ELR (cell line): ENCODE measurements at places on chromosomes 3 and 15.

GRCh38 chr3:103218146-103218545, 783.3 kb downstream of the ZPLD1 start:
- no peak for DNase-seq

DNA sequence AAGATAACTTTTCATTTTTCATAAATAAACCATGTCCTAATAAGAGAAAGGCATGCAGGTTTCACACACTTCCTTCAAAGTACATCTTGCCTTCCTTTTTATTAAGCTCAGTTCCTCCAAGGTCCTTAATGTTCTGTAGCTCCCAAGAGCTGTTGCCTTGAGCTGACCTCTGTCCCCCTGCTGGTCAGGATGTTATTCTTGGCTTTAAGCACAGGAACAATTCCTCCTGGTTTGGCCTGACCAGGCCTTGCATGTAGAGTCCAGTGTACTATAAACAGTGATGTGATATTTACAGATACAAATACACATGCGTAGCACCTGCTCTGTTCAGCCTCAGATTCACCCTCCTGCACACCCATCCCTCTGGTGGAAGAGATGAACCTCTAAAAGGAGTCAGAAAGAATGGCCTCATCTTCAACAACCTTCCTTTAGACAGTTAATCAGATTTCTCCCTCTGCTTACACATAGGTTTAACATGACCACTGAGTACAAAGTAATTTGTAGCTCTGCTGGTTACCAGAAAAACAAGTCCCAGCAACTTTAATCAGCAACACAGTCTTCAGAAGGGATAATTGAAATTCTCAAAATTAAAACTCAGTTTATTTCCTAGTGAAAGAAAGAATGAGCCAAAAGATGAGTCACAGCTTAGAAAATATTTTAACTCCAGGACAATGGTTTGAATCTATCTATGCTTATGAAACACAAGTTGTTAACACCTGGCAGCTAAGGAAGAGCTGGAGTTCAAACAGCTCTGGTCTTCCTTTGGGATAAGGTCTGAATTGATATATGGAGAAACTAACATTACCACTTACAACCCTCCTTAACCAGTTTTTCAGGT, 46.5 kb downstream of the PTPN9 start:
- peak; percentile 67 for DNase-seq

DNA sequence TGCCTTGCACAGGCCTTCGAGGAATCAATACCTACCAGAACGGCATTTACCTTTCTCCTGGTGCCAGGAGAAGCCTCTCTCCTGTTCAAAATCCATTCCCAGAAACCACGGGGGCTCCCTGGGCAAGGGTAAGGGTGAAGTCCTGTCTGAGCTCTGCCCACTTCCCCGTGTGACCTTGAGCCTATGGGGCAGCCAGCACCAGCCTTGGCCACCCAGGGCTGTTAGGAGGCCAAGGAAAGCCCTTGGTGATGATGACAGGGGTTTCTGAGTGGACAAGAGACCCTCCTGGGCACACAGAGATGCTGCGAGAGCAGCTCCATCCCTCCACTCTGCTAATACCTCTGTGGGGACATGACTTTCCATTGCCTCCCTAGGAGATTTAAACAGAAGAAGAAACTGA, 5.9 kb downstream of the SCN5A start:
- DNase-seq, result no peak

DNA sequence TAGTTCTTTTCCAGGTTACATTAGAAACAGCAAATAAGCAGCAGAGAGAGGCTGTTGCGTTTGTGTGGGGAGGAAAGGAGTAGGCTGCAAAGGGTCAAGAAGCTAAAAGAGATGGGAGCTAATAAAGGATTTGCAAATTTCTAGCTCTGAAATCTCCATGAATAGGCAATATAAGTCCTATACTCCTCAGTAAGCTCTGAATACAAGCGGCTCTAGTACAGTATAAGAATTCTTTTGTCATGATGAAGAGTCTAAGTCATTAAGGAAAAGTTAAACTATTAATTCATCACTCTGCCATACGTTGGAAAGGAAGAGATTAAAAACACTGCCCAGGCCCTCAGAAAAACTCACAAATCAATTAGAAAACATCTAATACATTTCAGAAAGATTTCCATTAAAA, 59.3 kb downstream of the CEP152 start:
- DNase-seq, result peak; percentile 10

DNA sequence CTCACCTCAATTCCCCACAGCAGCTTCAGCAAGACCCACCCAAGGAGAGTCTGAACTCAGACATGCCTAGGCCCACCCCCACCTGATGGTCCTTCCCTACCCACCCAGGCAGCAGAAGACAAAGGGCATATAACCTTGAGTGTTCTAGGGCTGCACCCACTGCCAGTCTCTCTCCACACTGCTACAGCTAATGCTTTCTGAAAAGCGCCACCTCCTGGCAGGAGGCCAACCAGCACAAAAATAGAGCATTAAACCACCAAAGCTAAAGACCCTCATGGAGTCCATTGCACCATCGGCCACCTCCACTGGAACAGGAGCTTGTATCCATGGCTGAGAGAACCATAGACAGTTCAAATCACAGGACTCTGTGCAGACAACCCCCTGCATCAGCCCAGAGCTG, 11.3 kb upstream of the RPL39L start:
- DNase-seq, result peak; percentile 24

- DNase-seq, result peak; percentile 94
Observed at GRCh38 chr15:90845201-90845949, 23.0 kb upstream of the FURIN start.

- no peak for DNase-seq
Observed at GRCh38 chr15:40746916-40747418, 8.1 kb downstream of the RMDN3 start.

DNA sequence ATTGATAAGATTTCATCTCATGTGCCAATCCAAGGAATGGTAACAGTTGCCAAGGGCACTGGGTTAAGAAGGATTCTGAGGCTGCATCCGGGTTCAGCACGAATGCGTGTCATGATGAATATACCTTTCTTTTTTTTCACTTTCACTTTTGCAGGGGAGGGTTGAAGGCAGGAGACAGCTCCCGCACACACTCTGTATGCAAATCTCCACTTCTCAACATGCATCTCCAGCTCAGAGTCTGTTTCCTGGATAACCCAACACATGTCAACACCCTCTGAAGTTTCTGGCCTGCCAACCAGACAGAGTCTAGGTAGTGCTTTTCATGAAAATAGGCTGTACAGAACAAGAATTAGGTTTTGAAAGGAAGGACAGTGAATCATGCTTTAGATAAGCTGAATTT, 21.6 kb downstream of the B4GALT4 start:
- no peak for DNase-seq

GRCh38 chr3:49761661-49762060, 24.7 kb downstream of the IP6K1 start:
- DNase-seq, result no peak

GRCh38 chr15:100905850-100906249, 13.3 kb upstream of the LRRK1 start:
- DNase-seq, result no peak

- DNase-seq, result peak; percentile 90
Observed at GRCh38 chr15:70526221-70526973, 237.0 kb downstream of the UACA start.

- DNase-seq, result no peak
Observed at GRCh38 chr15:63982381-63982854, 63.9 kb downstream of the DAPK2 start.

- peak; percentile 71 for DNase-seq
Observed at GRCh38 chr3:30162579-30162978, 443.8 kb upstream of the TGFBR2 start.

- no peak for DNase-seq
Observed at GRCh38 chr15:91318516-91318915, 218.5 kb downstream of the SV2B start.

GRCh38 chr3:137110392-137110996, 152.7 kb downstream of the IL20RB start:
- DNase-seq, result peak; percentile 57

DNA sequence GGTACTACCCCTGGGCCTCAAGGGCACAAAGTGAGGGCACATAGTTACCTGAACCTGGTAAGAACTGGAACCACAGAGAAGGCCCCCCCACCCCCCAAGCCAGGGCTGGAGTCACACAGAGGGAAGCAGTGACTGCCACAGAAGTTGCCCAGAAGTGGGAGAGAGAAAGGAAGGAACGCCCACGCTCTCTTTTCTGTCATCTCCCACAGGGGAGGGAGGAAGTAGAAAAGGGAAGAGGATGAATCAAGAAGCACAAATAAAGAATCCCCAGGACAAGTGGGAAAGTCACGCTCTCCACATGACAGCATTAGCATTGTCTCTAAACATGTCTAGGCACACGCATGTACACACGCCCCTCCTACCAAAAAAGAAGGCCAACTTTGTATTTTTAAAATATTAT, 114.7 kb upstream of the FRMD4B start:
- DNase-seq, result no peak

- DNase-seq, result peak; percentile 75
Observed at GRCh38 chr3:147616998-147617619, 207.9 kb downstream of the ZIC1 start.

DNA sequence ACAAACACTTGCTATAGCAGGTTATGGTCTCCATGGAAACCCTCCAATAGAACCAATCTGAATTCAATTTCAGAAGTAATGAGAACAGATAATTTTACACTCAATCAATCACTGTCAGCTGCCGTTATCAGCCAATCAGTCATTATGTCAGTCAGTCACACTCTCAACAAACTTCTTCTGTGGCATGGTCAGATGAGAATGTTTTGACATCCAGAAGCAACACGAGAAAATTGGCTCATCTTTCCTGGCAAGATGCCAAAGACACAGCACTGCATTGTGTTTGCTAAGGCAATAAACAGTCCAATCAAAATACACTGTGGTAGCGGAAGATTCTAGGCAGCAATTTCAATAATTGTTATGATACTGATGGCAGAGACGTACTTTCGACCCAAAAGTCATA, 190.7 kb downstream of the RORA start:
- no peak for DNase-seq

DNA sequence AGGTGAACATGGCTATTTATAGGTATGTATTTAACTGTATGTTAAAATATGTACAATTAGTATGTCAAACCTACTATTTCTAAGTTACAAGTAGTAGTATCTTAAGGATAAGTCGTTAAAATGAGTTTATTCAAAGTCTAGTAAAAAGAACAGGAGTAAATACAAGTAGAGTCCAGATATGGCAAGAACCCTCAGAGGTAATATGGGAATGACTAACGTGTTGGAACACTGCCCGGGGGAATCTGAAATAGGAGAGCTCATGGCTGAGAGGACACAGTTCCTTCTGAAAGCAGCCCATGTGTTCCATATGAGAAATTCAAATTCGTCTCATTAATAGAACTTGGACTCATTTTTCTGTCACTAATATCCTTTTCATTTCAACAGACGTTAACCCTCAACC, 158.8 kb downstream of the CLSTN2 start:
- DNase-seq, result peak; percentile 13

DNA sequence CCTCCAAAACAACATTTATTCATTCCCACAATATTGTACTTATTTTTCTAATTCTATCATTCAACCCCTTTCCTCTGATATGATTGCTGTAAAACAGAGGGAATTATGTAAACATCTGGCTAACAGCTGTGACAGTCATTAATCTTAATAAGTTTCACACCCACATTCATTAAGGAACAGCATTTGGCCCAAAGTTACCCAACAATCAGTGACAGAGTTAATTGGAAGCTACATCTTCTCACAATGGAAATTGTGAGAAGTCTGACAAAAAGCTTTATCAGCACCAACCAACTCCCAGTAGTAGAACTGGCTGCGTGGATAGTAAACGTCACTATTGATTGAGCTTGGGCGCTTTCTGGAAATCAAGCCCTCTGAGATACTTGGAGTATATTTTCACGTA, 165.8 kb upstream of the SLC24A5 start:
- no peak for DNase-seq

DNA sequence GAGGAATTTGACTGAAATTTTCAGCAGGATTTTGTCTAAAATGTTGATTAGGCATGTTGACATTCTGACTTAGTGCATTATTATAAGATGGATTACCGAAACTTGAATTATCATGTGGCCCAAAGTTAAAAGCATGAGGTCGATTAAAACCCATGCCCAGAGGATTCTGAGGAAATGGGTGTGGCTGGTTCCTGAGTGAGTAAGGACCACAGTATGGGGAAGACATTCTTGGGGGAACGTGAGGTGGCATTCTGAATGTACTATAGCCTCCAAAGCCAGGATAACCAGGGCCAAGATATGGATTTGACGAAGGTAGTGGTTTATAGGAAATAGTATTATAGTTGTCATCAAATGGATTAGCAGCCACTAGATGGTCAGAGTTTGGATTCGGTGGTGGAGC, 38.7 kb upstream of the DNAAF4 start:
- DNase-seq, result peak; percentile 77

DNA sequence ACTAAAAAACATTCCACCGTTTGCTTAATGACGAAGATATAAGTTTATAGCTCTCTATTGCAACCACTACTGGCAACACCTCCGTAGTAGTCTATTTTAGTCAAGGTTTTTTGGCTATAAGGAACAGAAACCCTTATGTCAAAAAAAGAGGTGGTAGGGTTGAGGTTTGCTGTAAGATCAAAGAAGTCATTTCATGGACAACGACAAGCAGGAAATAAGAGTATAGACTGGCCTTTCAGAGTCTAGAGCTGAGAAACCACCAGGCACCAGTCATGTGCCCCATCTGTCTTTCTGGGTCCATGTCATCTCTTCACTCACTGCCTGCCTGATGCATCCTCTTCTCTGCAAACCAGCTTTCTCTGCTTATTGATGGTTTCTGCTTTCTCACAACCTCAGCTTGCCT, 42.7 kb downstream of the THBS1 start:
- no peak for DNase-seq

- peak; percentile 81 for DNase-seq
Observed at GRCh38 chr3:46646700-46647099, 34.4 kb downstream of the FAM240A start.

DNA sequence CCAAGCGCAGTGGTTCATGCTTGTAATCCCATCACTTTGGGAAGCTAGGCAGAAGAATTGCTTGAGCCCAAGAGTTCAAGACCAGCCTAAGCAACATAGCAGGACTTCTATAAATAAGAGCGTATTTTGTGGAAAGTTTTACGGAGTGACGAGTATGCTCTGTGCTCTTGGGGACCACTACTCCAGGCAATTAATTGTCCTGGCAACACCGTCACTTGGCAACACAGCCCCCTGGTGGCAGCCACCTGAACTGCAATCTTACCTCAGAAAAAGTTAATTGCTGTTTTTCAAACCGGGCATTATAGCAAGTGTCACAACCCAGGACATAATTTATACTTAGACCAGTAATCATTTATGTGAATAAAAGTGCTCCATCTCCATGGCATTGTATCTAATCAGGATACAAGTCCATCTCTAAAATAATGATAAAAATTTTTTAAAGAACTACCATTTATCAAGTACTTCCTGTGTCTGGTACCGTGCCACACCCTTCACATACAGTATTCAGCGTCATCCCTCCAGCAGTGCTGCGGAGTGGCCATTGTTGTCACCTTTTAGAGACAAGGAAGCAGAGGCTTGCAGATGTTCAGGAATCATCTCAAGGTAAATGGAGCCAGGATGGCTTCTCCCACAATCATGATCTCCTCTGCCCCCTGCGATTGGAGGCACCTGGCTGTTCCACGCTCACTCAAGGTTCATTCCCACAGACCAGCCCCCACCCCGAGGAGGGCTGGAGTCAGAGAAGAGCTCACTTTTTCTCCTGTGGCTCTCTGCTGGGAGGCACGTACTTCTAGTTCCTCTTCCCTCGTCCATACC, 34.5 kb downstream of the PLA2G4D start:
- DNase-seq, result peak; percentile 53

GRCh38 chr3:45082142-45082538, 56.0 kb downstream of the CLEC3B start:
- DNase-seq, result no peak
